ENCODE measurements at places on chromosomes 13 and 19. TPM values are rescaled to one million over a fixed set of nuclear protein-coding genes. Genes with fewer than 3 reads are reported as not detected.

DNA sequence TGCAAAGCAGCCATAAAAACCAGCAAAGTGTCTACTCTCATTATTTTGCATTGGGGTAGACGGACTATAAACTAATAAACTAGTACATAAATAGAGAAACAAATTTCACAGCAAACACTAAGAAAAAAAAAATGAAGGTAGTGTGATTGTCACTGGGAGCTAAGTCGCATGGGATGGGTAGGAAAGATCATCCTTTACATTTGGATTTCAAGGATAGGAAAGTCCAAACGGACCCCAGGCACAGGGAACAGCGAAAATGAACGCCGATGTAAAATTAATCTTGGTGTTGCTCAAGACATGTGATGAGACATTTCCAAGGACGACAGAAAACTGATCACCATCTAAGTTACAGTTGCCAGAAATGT, 690 bp upstream of the SGTA start:
- H3K36me3 ChIP-seq, result peaks cover 8% of the 10 kb centered on the region
- peaks cover 56% of the 10 kb centered on the region for H3K4me1 ChIP-seq
- peak overlapping the region; percentile 91 for H3K27ac ChIP-seq
- H3K27me3 ChIP-seq, result no peaks in the 10 kb centered on the region
- peak overlapping the region; percentile 89 for H3K4me3 ChIP-seq
- DNase-seq, result no peak

DNA sequence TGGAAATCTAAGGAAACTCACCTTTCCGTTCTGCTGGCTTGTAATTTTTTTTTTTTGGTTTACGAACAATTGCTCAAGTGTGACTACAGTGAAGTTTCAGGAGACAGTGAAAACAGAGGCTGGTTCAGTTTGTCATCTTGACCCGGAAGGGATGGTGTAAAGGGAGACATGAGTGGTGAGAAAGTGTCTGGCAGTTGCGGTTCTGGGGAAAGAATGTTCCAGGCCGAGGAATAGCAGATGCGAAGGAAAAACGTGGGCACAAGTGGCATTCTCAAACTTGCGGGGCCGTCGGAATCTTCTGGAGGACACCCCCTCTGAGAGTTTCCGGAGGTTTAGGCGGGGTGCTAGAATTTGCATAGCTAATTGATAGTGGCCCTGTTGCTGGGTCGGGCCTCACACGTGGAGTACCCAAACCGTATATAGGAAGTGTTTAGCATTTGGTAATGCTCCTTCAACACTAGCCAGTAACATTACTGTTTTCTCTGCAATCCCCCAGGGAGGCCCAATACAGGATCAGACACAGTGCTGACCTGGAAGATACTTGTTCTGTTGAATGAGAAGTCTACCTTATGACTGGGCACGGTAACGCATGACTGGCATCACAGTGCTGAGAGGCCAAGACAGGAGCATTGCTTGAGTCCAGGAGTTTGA, 2.8 kb upstream of the TNFSF9 start:
- no peak overlapping the region for H3K4me3 ChIP-seq
- H3K27me3 ChIP-seq, result peaks cover 16% of the 10 kb centered on the region
- no peaks in the 10 kb centered on the region for H3K36me3 ChIP-seq
- H3K4me1 ChIP-seq, result peaks cover 27% of the 10 kb centered on the region
- DNase-seq, result no peak
- H3K27ac ChIP-seq, result no peak overlapping the region

DNA sequence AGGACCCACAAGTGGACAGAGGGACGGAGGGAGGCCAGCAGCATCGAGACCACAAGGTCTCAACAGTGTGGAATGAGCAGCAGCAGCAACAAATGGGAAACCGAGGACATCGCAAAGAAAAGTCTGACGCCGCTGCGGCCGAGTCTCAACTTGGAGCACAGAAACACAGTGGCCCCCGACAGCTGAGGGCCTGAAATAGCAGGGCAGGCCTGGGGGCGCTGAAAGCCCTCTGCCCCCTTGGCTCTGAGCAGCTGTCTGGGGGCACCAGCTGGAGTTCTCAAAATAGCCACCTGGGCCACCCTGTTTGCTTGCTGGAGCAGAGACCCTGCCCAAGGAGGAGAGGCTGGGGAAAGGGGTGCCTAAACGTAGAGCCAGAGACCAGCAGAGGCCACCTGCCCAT, 5.9 kb upstream of the ISYNA1 start:
- peaks cover 15% of the 10 kb centered on the region for H3K4me1 ChIP-seq
- no peaks in the 10 kb centered on the region for H3K27me3 ChIP-seq
- H3K27ac ChIP-seq, result no peak overlapping the region

DNA sequence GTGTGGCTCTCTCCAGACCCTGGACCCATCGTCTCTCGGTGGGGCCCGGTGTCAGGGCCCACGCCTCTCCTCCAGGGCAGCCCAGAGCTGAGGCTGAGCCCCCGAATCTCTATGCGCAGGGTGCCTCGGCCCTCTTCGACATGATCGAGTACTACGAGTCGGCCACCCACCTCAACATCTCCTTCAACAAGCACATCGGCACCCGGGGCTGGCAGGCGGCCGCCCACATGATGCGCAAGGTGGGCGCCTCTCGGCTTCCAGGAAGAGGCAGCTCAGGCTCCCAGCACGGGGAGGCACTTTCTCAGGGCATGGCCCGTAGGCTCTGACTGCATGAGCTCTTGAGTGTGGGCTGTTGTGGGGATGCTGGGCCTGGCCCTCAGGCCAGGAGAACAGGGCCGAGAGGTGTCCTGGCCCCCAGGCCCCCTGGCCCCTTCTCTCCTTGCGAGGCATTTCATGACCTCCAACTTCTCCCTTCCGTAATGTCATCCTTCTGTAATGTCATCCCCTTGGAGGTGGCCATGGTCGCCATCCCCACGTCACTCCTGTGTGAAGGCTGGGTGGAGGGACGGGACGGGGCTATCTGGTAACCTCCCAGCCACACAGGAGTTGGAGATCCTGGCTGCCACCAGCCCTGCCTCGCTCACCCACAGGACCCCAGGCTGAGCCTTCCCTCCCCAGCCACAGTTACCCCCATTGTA, 19.4 kb downstream of the NKPD1 start:
- no peaks in the 10 kb centered on the region for H3K27me3 ChIP-seq
- no peak for DNase-seq
- no peaks in the 10 kb centered on the region for H3K4me1 ChIP-seq
- peaks cover 9% of the 10 kb centered on the region for H3K36me3 ChIP-seq
- H3K4me3 ChIP-seq, result no peak overlapping the region

GRCh38 chr13:94661406-94661805, 50.9 kb downstream of the SOX21 start:
- H3K27ac ChIP-seq, result no peak overlapping the region
- H3K4me3 ChIP-seq, result no peak overlapping the region
- no peaks in the 10 kb centered on the region for H3K36me3 ChIP-seq
- peaks cover 26% of the 10 kb centered on the region for H3K27me3 ChIP-seq

- DNase-seq, result peak; percentile 42
- no peak overlapping the region for H3K4me3 ChIP-seq
- no peak overlapping the region for H3K27ac ChIP-seq
Measured at GRCh38 chr19:33514885-33515551, 6.6 kb downstream of the PEPD start.

GRCh38 chr19:2582984-2583956, 107.3 kb downstream of the GADD45B start:
- H3K36me3 ChIP-seq, result peaks cover 2% of the 10 kb centered on the region
- H3K27me3 ChIP-seq, result peaks cover 9% of the 10 kb centered on the region
- H3K4me3 ChIP-seq, result no peak overlapping the region
- no peak overlapping the region for H3K27ac ChIP-seq
- DNase-seq, result no peak

- DNase-seq, result no peak
- peaks cover 8% of the 10 kb centered on the region for H3K36me3 ChIP-seq
- peaks cover 22% of the 10 kb centered on the region for H3K4me1 ChIP-seq
- H3K4me3 ChIP-seq, result no peak overlapping the region
- H3K27me3 ChIP-seq, result no peaks in the 10 kb centered on the region
- no peak overlapping the region for H3K27ac ChIP-seq
Measured at GRCh38 chr19:32453736-32454135, 48.2 kb downstream of the DPY19L3 start.

DNA sequence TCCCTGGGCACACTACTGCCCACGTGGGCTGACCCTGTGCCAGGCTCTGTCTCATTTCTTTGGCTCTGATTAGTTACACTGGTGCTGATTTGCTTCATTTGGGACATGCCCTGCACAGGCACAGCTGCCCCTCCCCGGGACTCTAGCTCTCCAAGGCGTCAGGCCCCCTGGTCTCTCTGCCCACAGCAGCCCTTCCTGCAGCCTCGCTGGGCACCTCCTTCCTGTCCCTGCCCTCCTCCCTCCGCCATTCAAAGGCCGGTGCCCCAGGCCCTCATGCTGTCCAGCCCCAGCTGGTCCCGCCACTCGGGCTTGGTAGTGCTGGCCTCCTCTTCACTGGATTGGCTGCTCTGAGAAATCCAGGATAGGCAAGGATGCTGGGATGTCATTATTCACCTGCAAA, 73.1 kb downstream of the ERICH6B start:
- no peaks in the 10 kb centered on the region for H3K27me3 ChIP-seq
- no peak overlapping the region for H3K27ac ChIP-seq
- no peaks in the 10 kb centered on the region for H3K4me1 ChIP-seq
- H3K36me3 ChIP-seq, result no peaks in the 10 kb centered on the region
- H3K4me3 ChIP-seq, result no peak overlapping the region

GRCh38 chr19:46475986-46476385, 4.6 kb upstream of the PNMA8A start:
- no peaks in the 10 kb centered on the region for H3K36me3 ChIP-seq
- H3K27ac ChIP-seq, result no peak overlapping the region
- H3K4me3 ChIP-seq, result no peak overlapping the region
- DNase-seq, result no peak
- H3K4me1 ChIP-seq, result peaks cover 8% of the 10 kb centered on the region

GRCh38 chr19:19610376-19611202, 7.9 kb downstream of the PBX4 start:
- peaks cover 52% of the 10 kb centered on the region for H3K4me1 ChIP-seq
- no peak overlapping the region for H3K4me3 ChIP-seq
- peaks cover 36% of the 10 kb centered on the region for H3K36me3 ChIP-seq
- no peak overlapping the region for H3K27ac ChIP-seq
- no peak for DNase-seq

DNA sequence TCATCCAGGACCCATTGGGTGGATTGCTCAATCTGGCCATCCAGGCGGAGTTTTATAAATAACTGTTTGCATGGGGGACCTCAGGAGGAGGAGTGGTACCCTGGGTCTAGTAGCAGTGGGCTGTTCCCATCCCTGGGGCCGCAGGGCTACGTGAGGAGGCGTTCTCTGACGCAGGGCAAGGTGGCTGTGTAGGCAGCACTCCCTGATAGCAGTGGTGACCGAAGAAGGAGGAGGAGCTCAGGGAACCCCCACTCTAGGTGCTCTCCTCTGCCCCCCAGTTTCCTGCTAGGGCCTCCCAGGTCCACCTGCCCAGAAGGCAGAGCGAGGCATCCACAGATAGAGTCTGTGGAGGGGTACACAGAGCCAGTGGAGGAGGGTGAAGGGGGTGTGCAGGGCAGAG, 64.1 kb downstream of the CCNE1 start:
- H3K4me1 ChIP-seq, result peaks cover 9% of the 10 kb centered on the region
- H3K4me3 ChIP-seq, result no peak overlapping the region
- no peak overlapping the region for H3K27ac ChIP-seq
- H3K27me3 ChIP-seq, result peaks cover 21% of the 10 kb centered on the region

- H3K27ac ChIP-seq, result no peak overlapping the region
- peaks cover 8% of the 10 kb centered on the region for H3K36me3 ChIP-seq
- no peak for DNase-seq
- H3K4me3 ChIP-seq, result no peak overlapping the region
- no peaks in the 10 kb centered on the region for H3K4me1 ChIP-seq
- H3K27me3 ChIP-seq, result no peaks in the 10 kb centered on the region
Measured at GRCh38 chr19:37953171-37953917, 46.3 kb downstream of the SIPA1L3 start.

DNA sequence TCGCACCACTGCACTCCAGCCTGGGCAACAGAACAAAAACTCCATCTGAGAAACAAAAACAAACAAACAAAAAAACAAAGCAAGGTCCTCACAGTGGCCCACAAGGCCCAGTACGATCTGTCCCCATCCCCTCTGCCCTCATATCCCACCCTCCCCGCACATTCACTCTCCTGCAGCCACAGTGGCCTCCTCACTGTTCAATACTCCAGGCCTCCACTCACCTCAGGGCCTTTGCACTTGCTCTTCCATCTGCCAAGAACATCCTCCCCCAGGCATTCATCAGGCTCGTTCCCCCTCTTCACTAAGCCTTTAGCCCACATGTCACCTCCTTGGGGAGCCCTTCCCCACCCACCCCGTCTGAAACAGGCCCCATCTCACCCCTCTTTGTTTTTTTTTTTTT, 4.6 kb downstream of the TMEM143 start:
- no peak overlapping the region for H3K27ac ChIP-seq
- H3K36me3 ChIP-seq, result peaks cover 4% of the 10 kb centered on the region
- DNase-seq, result no peak
- no peak overlapping the region for H3K4me3 ChIP-seq
- H3K27me3 ChIP-seq, result no peaks in the 10 kb centered on the region

- peaks cover under 1% of the 10 kb centered on the region for H3K27me3 ChIP-seq
- no peak for DNase-seq
- H3K4me1 ChIP-seq, result no peaks in the 10 kb centered on the region
Measured at GRCh38 chr13:102947745-102948405, 102.0 kb downstream of the ERCC5 start.

- peaks cover 45% of the 10 kb centered on the region for H3K4me1 ChIP-seq
- peak overlapping the region; percentile 81 for H3K4me3 ChIP-seq
- no peaks in the 10 kb centered on the region for H3K27me3 ChIP-seq
Measured at GRCh38 chr13:97224544-97225300, 2.6 kb downstream of the MBNL2 start.

- no peaks in the 10 kb centered on the region for H3K27me3 ChIP-seq
- DNase-seq, result no peak
- H3K4me1 ChIP-seq, result no peaks in the 10 kb centered on the region
Measured at GRCh38 chr19:21134934-21135366, 6.9 kb upstream of the ZNF431 start.

DNA sequence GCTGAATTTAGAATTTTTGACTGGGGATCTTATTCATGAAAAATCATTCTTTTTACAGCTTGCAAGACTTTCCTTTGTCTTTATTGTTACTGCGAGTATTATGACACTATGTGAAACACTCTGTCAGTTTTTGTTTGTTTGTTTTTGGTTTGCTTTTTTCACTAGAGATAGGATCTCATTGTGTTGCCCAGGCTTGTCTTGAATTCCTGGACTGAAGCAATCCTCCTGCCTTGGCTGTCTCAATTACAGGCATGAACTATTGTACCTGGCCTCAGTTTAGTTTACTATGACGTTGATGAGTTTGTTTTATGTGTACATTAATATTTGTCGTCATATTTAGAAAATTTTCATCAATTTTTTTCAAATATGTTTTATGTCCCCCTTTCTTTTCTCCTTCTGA, 1030.0 kb upstream of the PRR20A start:
- no peaks in the 10 kb centered on the region for H3K36me3 ChIP-seq
- H3K27me3 ChIP-seq, result no peaks in the 10 kb centered on the region
- no peak for DNase-seq
- no peak overlapping the region for H3K4me3 ChIP-seq

SGCG gene
- total RNA-seq, result not detected

RDH8 gene
- not detected for total RNA-seq

CASP14 gene
- total RNA-seq, result not detected

CACNG8 gene
- not detected for total RNA-seq

KLK8 gene
- not detected for total RNA-seq

KL gene
- 0.12 TPM for total RNA-seq
